ENCODE measurements at places on chromosomes 7 and 10.
A peak's percentile ranks its signal among the peaks of the same experiment; 100 is the strongest.

DNA sequence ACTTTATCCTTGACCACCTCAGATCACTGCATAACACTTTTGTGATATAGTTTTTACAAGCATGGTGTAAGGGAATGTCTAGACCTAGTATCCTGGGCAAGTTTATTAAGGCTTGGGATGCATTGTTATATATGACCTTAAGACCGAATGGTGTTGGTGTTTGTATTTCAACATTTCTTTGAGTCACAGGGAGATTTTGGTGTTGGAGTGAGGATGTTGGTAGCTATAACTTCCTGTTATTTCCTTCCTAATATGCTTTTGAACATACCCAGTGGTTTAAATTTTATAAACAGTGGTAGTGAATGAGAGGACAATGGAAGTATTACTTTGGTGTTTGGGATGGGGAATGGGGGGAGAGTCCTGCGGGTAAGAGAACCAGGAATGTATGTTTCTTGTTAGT is 2.6 kb downstream of the EXOC4 start:
- DNase-seq = no peak

- no peak for DNase-seq
Observed at GRCh38 chr10:118710487-118710886, 44.3 kb downstream of the CACUL1 start.

DNA sequence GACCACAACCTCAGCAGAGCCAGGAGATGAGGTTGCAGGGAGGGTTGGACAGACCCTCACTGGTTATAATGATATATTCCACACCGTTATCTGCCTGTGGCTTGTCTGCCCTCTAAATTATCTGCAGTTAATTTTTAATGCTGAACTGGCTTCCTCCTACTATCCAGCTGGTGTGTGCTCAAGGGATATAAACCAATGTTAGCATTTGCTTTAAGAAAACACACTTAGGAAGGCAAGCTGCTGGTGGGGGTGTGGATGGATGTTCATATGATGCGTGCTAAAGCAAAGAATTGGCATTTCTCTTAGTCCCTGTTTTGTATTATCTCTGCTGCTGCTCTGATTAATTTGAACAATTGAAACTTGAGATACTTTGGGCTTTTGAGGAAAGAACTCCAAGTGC is 132.2 kb upstream of the NPVF start:
- peak; percentile 61 for DNase-seq

- peak; percentile 38 for DNase-seq
Observed at GRCh38 chr7:100655908-100656674, at the start of gene ACTL6B. Gene ACTL6B, minus strand, starts transcription at chr7:100656448. Its CDS starts 94 bp downstream, at chr7:100656354.

DNA sequence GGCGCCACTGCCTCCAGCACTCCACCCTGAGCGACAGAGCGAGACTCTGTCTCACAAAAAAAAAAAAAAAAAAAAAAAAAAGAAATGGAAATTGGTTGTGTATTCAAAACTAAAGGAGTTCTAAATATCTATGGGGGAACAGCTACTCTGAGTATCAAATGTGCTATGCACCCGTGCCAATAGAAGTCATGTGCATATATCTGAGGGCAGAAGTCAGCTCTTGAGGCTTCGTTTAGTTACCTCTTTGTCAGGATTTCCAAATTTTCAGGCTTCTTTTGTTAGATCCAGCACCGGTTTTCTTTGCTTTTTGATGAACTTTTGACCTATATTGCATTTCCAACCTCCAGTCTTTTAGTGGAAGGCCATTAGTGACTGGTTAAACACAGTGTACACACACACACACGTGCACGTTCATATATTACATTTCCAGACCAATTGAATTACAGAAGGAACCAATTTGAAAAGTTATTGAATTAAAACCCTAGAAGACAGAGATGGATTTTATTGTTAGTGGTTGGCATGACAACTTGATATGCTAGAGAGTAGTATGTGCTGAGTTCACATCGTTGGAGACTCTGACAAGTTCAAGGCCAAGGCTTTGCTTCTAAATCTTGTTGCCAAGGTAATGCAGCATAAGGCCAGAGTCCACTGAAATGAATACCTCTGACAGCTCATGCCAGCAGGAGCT is 33.1 kb upstream of the ADD3 start:
- DNase-seq = no peak

- DNase-seq = no peak
Observed at GRCh38 chr7:47291461-47292081, 290.3 kb downstream of the TNS3 start.

DNA sequence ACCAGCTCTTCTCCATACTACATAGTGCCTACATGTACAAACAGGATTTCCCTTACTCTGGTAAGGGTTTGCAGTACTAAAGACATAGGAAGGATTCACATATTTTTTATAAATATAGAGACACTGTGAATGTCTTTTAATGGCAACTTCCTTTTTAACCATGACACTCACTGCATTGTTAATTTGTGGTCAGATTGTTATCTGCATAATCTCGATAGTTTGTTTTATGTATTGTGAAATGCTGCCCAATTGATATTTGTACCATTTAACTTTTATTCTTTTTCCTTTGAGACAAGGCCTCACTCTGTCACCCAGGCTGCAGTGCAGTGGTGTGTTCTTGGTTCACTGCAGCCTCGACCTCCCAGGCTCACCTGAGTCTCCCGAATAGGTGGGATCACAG is 39.7 kb downstream of the SP8 start:
- DNase-seq = no peak

GRCh38 chr7:32887395-32887794 is 4.2 kb downstream of the KBTBD2 start:
- no peak for DNase-seq

DNA sequence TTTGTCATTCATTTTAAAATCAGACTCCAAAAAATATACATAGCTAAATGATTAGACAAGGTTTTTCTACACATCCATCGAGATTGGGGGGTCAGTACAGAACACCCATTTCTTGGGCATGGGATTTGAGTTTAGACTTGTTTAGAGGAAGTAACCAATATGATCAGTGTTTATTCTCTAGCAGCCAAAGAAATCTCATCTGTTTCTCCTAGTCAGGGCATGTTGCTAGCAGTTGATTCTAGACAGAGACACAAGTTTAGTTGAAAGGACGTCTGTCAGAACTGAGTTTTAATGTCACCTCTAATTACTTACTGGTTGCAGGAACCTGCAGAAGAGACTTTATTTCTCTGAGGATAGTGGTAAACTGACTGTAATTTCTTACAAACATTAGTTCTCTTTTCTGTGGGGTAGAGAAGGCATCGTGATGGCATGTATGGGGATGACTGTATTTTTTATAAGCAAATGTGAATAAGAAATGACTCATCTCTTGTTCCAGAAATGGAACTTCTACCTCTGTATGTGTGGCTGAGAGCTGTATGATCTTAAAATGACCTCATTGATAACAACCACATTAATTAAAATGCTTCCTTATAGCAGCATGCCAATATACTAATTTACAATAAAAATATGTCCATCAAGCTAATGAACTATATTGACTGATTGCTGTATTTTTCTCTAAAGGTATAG is 30.6 kb upstream of the RHOBTB1 start:
- DNase-seq = no peak

DNA sequence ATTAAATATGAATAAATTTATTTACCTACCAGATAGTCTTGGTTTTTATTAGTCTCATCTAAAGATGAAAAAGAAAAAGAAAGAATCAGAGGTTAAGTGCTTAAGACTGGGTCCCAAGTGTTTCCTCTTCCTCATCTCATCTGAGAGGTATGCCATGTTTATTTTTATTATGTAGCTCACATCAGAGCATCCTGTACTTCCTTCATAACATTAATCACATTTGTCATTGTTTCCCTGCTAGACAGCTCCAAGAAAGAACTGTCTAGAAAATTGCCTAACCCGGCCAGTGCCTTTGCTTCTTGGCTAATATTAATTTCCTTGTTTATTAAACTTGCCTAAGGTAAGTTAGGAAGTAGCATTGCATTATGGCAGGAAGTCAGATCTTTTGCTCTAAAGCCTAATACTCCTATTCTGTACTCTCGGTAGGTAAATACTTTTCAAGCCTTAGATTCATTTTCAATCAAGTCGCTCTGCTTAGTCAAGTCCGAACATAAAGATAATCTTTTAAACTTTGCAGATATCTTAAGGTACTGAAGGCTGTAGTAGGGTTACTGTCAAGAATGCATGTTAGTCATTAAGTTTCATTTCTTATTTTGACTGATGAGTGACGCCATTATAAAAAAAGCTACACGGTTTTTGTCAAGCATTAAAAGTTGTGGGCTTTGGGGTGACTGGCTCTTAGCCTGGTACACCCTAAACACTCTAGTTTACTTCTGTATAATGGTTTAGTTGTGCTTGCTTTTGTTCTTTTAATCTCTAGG is 47.4 kb downstream of the ZMYND11 start:
- DNase-seq = no peak

DNA sequence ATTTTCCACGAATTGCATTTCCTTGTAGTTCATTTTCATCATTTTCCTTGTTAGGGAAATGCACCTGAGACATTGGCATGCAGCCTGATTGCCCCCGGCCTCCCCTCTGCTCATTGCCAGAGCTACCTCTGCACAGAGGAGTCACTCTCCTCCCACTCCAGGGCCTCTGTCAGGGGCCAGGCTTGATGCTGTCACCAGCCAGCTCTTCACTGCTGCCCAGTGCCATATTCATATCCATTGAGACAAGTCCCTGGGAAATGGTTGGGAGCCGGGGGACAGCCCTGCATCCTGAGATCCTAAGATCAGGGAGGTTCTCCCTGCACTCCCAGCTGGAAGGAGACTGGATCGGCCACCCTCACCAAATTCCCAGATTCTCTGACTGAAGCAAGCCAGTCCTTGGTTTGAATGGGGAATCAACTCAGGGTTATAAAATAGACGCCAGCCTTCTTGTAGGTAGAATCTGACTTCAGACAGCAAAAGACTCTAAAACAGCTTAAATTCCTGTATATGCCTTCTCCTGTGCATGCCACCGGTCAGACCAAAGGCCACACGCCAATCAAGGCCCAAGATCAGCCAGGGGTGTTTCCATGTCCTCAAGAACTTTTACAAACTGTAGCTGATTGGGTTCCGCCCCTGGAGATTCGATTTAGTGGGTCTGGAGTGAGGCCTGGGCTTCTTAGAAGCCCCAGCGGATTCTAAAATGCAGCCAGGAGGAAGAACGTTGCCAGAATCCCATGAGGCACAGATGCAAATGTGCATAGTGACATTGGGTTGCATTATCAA is 86.5 kb downstream of the PARP12 start:
- DNase-seq = no peak

Measured in NCI-H2081 treated with DMSO at 0.1 percent for 48 hours (cell line).